Osteoblast (primary cell): ENCODE measurements at places on chromosomes 5 and 9. TPM values are rescaled to one million over a fixed set of nuclear protein-coding genes. Genes with fewer than 3 reads are reported as not detected.
A peak's percentile ranks its signal among the peaks of the same experiment; 100 is the strongest.

DNA sequence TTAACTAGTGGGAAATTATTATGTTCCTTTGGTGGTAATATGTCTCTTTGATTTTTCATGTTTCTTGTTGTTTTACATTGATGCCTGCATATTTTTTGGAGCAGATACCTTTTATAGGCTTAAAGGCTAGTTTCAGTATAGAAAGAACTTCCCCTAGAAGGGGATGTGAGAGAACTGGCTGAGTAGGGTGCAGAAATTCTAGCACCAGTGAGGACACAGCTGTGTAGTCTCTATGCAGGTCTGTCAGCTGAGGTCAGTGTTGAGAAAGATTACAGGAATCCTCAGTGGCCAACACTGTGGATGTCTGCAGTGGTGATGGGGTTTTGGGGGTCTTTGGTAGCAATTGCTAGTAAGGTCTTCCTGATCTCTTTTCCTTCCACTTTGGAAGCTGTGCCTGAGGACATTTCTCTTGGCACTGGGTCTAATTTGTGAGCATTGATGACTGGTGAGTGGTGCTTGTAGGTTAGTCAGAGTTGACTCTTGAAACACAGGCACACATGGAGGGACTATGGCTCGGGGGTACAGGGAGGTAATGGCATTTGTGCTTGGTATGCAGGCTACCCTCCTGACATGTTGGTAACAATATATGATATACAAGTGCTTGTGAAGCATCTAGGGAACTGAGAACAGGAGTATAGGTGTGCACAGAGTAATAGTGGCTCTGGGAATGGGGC, 221.4 kb downstream of the SPATA31D1 start:
- no peak for DNase-seq
- H3K27ac ChIP-seq, result no peak overlapping the region
- H3K4me3 ChIP-seq, result no peak overlapping the region
- H3K36me3 ChIP-seq, result no peaks in the 10 kb centered on the region

GRCh38 chr9:752201-752600, 89.3 kb upstream of the DMRT1 start:
- no peak overlapping the region for H3K4me3 ChIP-seq
- peaks cover 35% of the 10 kb centered on the region for H3K4me1 ChIP-seq
- no peaks in the 10 kb centered on the region for H3K27me3 ChIP-seq
- peak; percentile 93 for DNase-seq
- peak overlapping the region; percentile 98 for H3K27ac ChIP-seq
- peaks cover 9% of the 10 kb centered on the region for H3K36me3 ChIP-seq

DNA sequence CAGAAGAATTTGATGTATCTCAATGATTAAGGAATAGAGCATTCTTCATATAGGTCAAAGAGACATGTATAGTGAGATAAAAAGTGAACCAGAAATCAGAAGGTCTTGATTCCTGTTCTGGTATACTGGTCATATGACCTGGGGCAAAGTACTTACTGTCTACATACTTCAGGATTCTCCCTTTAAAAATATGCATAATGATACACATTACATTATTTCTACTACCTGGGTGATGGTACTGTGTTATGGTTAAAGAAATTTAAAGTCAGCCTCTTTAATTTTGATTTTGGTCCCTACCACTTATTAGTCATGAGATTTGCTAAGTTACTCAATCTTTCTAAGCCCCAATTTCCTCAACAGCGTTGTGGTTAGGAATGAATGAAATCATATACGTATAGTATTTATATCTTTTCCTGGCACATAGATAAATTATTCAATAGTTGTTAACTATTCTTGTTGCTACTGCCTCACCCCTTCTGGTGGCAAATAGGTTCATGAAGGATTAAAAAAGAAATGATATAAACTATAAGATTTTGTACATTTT, 984.1 kb downstream of the TLE4 start:
- no peak overlapping the region for H3K27ac ChIP-seq
- H3K4me3 ChIP-seq, result no peak overlapping the region
- H3K36me3 ChIP-seq, result no peaks in the 10 kb centered on the region

GRCh38 chr5:31630931-31631330, 8.0 kb upstream of the PDZD2 start:
- no peaks in the 10 kb centered on the region for H3K36me3 ChIP-seq
- H3K4me3 ChIP-seq, result no peak overlapping the region
- DNase-seq, result no peak
- H3K4me1 ChIP-seq, result no peaks in the 10 kb centered on the region

The CYSRT1 gene
- total RNA-seq, result 1.1 and 1.5 TPM in 2 replicates

The PCDHA13 gene
- total RNA-seq, result under 0.01 TPM in 2 replicates
